Calu3 (cell line): ENCODE measurements at places on chromosomes 13 and 19. TPM values are rescaled to one million over a fixed set of nuclear protein-coding genes. Genes with fewer than 3 reads are reported as not detected.
A peak's percentile ranks its signal among the peaks of the same experiment; 100 is the strongest.

Gene ZNF177
- 2.2 and 2.5 TPM in 2 replicates for total RNA-seq

Gene SOX1
- total RNA-seq, result not detected in 2 replicates

Gene SRRM5
- 1.9 and 2.0 TPM in 2 replicates for total RNA-seq

Gene CERS1
- total RNA-seq, result 3.6 and 4.4 TPM in 2 replicates

Gene PEAK3
- not detected in 2 replicates for total RNA-seq

- H3K36me3 ChIP-seq, result peaks cover 5% of the 10 kb centered on the region
- DNase-seq, result no peak
- no peak overlapping the region for H3K4me3 ChIP-seq
- peaks cover 20% of the 10 kb centered on the region for H3K4me1 ChIP-seq
Measured at GRCh38 chr19:8639821-8640401, 9.5 kb downstream of the NFILZ start.

GRCh38 chr13:90956031-90956430 is 391.5 kb upstream of the MIR17HG start:
- H3K27me3 ChIP-seq, result no peaks in the 10 kb centered on the region
- no peak for DNase-seq
- H3K27ac ChIP-seq, result peak overlapping the region; percentile 37
- H3K4me1 ChIP-seq, result no peaks in the 10 kb centered on the region
- H3K4me3 ChIP-seq, result no peak overlapping the region
- no peaks in the 10 kb centered on the region for H3K36me3 ChIP-seq

- DNase-seq, result no peak
- no peaks in the 10 kb centered on the region for H3K36me3 ChIP-seq
- no peaks in the 10 kb centered on the region for H3K27me3 ChIP-seq
- H3K4me3 ChIP-seq, result no peak overlapping the region
- no peaks in the 10 kb centered on the region for H3K4me1 ChIP-seq
Measured at GRCh38 chr13:98893371-98893770, 84.5 kb downstream of the DOCK9 start.

DNA sequence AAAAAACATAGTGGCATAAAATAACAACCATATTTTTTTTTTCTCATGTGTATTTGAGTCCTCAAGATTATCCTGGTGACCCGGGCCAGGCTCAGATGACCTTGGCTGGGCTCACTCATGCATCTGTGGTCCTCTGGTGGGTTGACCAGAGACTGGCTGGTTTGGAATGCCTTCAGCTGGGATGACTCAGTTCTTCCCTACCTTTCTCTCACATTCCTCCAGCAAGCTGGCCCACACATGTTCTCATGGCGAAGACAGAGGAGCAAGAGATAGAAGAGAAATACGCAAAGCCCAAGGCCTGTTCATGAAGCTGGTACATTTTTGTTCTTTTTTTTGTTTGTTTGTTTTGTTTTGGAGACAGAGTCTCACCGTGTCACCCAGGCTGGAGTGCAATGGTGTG is 14.3 kb upstream of the ZNF541 start:
- H3K4me3 ChIP-seq, result no peak overlapping the region
- H3K4me1 ChIP-seq, result peaks cover 14% of the 10 kb centered on the region
- H3K27me3 ChIP-seq, result no peaks in the 10 kb centered on the region
- peaks cover 5% of the 10 kb centered on the region for H3K36me3 ChIP-seq
- DNase-seq, result no peak

DNA sequence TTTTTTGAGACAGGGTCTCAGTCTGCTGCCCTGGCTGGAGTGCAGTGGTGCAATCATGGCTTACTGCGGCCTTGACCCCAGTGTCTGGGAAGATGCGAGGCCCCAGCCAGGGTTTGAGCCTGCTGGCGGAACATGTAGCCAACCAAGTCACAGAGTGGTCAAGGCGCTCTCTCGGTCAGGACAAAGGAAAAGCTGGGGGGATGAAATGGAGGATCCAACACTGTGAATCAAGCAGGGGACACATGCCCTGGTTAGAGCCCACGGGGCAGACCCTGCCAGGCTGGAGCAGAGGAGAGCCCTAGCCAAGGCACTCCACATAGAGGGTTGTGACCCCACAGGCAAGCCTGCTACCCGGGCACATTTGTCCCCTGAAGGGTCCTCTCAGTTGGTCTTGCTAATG is 10.1 kb downstream of the TUBA3C start:
- H3K27me3 ChIP-seq, result no peaks in the 10 kb centered on the region
- no peak for DNase-seq

DNA sequence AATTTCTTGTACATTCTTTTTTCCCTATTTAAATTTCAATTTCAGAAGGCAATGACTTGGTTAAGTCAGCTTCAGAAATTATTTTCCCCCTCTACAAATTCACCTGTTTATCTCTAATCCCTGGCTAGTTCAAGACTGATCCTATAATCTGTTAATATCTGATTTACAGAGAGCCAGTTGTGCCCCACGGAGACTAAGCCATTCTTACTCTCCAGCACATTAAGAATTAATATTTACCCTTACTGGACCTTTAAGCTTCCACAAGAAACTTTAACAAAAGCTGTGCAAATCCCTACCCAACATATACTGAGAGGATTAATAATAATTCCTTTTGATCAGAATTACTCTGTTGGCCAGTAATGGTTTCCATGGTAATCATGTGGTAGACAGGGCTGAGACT is 786.2 kb downstream of the PCDH9 start:
- no peaks in the 10 kb centered on the region for H3K27me3 ChIP-seq
- DNase-seq, result no peak
- H3K27ac ChIP-seq, result no peak overlapping the region
- H3K4me3 ChIP-seq, result no peak overlapping the region
- H3K36me3 ChIP-seq, result no peaks in the 10 kb centered on the region
- H3K4me1 ChIP-seq, result no peaks in the 10 kb centered on the region

- peaks cover 100% of the 10 kb centered on the region for H3K27me3 ChIP-seq
- H3K27ac ChIP-seq, result no peak within 1 kb of the TSS
- DNase-seq, result peak; percentile 36
- peaks cover 34% of the 10 kb centered on the region for H3K4me1 ChIP-seq
Measured at GRCh38 chr19:35856546-35857149, at the start of gene KIRREL2. TSS of gene KIRREL2 (plus strand) at chr19:35856911. CDS start at chr19:35857120, 209 bp downstream.

GRCh38 chr13:75871059-75871458 is 234.9 kb downstream of the LMO7 start:
- DNase-seq, result no peak
- no peaks in the 10 kb centered on the region for H3K27me3 ChIP-seq

DNA sequence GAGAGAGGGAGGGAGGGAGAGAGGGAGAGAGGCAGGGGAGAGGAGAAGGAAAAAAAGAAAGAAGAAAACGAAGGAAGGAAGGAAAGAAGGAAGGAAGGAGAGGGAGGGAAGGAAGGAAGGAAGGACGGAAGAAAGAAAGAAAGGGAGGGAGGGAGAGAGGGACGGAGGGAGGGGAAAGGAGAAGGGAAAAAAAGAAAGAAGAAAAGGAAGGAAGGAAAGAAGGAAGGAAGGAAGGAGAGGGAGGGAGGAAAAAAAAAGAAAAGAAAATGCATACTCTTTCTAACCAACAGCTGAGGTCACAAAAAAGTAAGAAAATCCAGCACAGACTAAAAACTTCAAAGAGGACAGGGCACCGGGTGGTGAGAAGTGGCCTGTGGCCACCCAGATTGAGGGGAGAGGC is 109.7 kb downstream of the GNG7 start:
- no peaks in the 10 kb centered on the region for H3K36me3 ChIP-seq
- H3K4me1 ChIP-seq, result peaks cover 2% of the 10 kb centered on the region
- H3K4me3 ChIP-seq, result no peak overlapping the region
- no peak overlapping the region for H3K27ac ChIP-seq
- DNase-seq, result no peak

DNA sequence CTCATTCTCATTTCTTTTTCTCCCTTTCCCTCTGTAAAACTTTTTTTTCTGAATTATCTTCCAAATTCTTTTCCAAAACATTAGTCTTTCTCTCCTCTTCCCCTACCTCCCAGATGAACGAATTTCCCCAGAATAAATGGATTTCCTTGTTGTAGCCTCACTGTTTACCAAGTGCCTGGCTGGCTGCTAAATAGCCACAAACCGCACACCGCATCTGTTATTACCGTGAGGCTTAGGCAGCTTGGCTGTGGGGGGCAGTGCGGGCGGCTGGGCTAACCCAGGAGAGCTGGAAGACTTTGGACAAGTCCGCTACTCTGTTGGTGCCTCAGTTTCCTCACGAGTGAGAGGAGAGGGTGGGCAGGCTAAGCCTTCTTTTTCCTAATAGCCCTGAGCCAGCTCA is 10.7 kb downstream of the IL17D start:
- peaks cover 23% of the 10 kb centered on the region for H3K27me3 ChIP-seq
- H3K36me3 ChIP-seq, result no peaks in the 10 kb centered on the region
- peaks cover 18% of the 10 kb centered on the region for H3K4me1 ChIP-seq
- no peak for DNase-seq
- no peak overlapping the region for H3K4me3 ChIP-seq

GRCh38 chr19:35879770-35880317 is 11.5 kb downstream of the APLP1 start:
- no peak overlapping the region for H3K27ac ChIP-seq
- peaks cover 49% of the 10 kb centered on the region for H3K27me3 ChIP-seq
- DNase-seq, result peak; percentile 94
- H3K36me3 ChIP-seq, result no peaks in the 10 kb centered on the region

DNA sequence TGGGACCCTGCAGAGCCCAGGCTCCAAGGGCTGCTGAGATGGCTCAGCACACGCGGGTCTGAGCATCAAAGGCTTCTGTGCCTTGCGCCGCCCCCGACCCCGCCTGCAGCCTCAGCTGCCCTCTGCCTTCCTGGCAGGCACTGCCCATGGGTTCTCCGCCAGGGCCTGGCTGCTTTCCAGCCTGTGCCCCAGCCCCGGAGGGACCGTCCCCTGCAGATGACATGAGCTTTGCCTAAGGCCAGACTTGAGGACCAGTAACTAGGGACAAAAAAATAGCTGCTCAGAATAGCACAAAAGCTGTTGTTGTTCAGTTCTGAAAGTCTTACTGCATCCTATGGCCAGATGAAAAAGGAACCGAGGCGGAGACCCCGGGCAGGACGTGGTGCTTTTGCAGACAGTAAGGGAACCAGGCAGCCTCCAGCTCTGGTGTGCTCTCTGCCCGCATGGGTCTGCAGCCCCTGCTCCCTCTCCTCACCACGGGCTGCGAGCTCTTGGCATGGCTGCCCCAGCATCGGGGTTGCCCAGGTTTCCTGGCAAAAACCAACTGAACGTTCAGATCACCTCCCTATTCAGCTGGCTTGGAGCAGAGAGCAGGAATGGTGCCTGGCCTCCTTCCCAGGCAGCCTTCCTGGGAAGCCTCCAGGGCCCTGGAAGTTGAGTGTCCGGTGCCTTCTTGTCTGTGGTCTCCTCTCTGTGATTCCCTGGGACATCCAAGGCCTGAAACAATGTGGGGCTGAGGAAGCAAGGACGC is 12.5 kb upstream of the CFAP97D2 start:
- DNase-seq, result no peak
- H3K4me1 ChIP-seq, result no peaks in the 10 kb centered on the region
- no peak overlapping the region for H3K27ac ChIP-seq
- no peaks in the 10 kb centered on the region for H3K27me3 ChIP-seq
- H3K4me3 ChIP-seq, result no peak overlapping the region
- no peaks in the 10 kb centered on the region for H3K36me3 ChIP-seq

DNA sequence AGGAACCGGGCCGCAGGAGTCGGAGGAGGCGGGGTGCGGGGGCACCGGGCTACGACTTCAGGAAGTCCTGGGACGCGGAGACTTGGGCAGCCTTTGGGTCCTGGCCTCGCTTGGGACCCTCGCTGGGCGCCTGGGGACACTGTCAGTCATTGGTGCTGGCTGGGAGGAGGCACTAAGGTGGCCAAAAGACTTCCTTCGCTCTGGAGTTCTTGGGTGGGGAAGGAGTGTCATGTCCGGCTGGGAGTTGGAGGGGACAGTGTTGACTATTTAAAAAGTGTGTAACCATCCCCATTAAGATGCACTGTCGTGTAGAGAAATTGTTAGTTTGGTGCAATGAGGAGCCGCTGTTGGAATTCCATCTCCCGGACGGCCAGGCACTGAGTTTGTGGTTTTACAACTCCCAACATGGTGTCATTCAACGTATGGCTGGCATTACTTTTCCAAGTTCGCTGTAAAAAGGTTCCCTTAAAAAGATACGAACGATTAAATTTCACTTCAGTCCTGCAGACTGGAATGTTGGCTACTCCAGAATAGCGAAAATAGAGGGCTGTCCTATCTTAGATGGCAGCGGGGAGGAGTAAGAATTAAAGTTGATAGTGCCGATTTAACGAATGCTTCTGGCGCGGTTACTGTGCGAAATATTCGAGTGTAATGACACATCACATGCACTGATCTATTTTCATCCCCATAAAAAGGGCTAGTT is 776 bp downstream of the DNAJC3 start:
- peaks cover 8% of the 10 kb centered on the region for H3K4me1 ChIP-seq
- no peaks in the 10 kb centered on the region for H3K27me3 ChIP-seq
- no peak overlapping the region for H3K27ac ChIP-seq
- H3K4me3 ChIP-seq, result peak overlapping the region; percentile 92

DNA sequence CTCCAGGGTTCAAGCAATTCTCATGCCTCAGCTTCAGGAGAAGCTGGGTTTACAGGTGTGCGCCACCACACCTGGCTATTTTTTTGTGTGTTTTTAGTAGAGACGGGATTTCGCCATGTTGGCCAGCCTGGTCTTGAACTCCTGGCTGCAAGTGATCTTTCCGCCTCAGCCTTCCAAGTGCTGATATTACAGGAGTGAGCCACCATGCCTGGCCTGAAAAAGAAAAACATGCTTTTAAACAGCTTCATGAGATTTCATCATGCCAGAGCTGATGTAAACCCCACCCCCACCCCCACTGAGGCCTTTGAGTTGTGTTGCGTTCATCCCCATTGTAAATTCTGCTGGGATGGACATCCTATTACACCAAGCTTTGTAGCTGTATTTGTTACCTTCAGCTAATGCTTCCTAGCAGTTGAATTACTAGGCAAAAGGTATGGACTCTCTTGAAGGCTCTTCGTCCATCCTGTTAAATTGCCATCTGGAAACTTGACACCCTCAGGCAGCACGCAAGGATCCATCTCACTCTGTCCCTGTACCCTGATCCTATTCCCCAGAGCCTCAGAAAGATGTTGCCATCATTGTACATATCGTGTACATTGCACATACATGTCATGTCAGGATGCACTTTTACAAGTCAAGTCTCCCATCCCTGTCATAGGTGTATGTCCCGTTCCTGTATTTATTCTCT is 47.3 kb downstream of the NFIX start:
- H3K4me3 ChIP-seq, result no peak overlapping the region
- peaks cover 5% of the 10 kb centered on the region for H3K36me3 ChIP-seq
- H3K27me3 ChIP-seq, result peaks cover 15% of the 10 kb centered on the region
- H3K4me1 ChIP-seq, result peaks cover 16% of the 10 kb centered on the region
- no peak overlapping the region for H3K27ac ChIP-seq

GRCh38 chr13:32993145-32993544 is 23.1 kb upstream of the KL start:
- no peaks in the 10 kb centered on the region for H3K4me1 ChIP-seq
- DNase-seq, result no peak
- no peak overlapping the region for H3K4me3 ChIP-seq
- no peaks in the 10 kb centered on the region for H3K36me3 ChIP-seq
